LoVo (cell line): ENCODE measurements at places on chromosomes 2 and 18.
A peak's percentile ranks its signal among the peaks of the same experiment; 100 is the strongest.

- peak; percentile 86 for DNase-seq
Measured at GRCh38 chr2:157245846-157246764, 11.4 kb upstream of the GALNT5 start.

DNA sequence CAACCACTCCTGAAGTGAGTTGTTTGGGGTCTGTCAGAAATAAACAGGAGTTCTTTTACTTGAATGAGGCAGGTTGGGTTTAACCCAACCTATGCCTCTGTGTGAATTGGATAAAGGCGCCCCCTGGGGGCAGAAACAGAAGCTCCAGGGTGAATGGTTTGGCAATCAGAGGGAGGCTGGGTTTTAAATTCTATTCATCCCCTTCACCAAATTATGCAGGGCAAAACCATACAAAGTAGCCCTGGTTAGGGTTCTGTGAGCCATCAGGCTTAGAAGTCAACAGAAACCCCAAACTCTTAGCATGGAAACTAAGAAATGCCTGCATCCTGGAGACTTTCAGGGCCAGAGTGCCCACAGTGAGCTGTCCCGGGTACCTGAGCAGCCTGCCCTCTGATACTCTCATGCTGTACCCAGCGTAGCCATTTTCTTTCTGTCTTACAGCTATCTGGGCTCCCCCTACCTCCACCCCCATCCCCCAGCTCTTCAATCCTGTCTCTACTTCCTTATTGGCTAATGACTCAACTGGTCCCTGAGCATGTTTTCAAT, 241.5 kb downstream of the ICOS start:
- peak; percentile 26 for DNase-seq

GRCh38 chr2:180016937-180017336, 9.8 kb upstream of the CWC22 start:
- DNase-seq, result no peak

GRCh38 chr2:219378163-219378851, 9.4 kb downstream of the DNPEP start:
- DNase-seq, result no peak

GRCh38 chr2:19519045-19519444, 160.6 kb upstream of the OSR1 start:
- no peak for DNase-seq

GRCh38 chr2:167932123-167932693, 315.2 kb downstream of the STK39 start:
- no peak for DNase-seq
